ENCODE measurements at places on chromosomes 5 and 9.

GRCh38 chr5:65620021-65620420 lies 4.1 kb downstream of the TRIM23 start:
- H3K4me1 ChIP-seq = peaks cover 8% of the 10 kb centered on the region
- H3K27ac ChIP-seq = no peak overlapping the region
- DNase-seq = no peak
- no peaks in the 10 kb centered on the region for H3K27me3 ChIP-seq
- H3K36me3 ChIP-seq = no peaks in the 10 kb centered on the region
- no peak overlapping the region for H3K4me3 ChIP-seq

- H3K27ac ChIP-seq = no peak overlapping the region
- H3K36me3 ChIP-seq = peaks cover under 1% of the 10 kb centered on the region
- peaks cover 18% of the 10 kb centered on the region for H3K4me1 ChIP-seq
- H3K27me3 ChIP-seq = no peaks in the 10 kb centered on the region
- no peak overlapping the region for H3K4me3 ChIP-seq
- DNase-seq = no peak
Measured at GRCh38 chr9:137236936-137237421, 4.1 kb upstream of the TUBB4B start.

- no peaks in the 10 kb centered on the region for H3K36me3 ChIP-seq
- peak overlapping the region; percentile 86 for H3K4me3 ChIP-seq
- H3K27ac ChIP-seq = peak overlapping the region; percentile 91
- DNase-seq = peak; percentile 16
- no peaks in the 10 kb centered on the region for H3K27me3 ChIP-seq
- H3K4me1 ChIP-seq = peaks cover 86% of the 10 kb centered on the region
Measured at GRCh38 chr9:125889112-125889475, 141.9 kb downstream of the PBX3 start.

DNA sequence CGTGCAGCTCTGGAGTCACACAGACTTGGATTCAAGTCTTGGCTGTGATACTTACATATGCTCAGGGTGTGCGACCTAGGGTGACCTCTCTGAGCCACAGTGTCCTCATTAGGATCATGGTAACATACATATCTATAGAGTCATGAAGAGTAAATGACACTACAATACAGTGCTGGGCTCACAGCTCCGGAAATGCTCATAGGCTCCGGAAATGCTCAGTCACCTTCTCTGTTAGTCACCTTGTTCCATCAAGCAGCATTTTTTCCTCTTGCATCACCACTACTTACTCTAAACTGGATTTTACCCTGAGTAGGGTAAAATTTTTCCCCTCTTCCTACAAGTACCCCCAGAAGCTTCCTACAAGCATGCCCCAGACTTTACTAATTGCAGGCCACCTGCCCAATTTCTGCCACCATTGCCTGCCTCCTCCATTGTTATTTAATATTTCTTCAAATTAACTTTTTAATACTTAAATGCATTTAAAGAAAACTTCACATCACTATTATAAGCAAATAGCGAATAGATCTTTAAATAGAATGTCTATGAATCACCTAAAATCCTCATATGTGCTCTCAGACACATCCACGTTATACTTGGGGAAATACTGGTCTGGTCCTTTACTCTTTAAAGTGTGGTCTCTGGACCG lies 147.6 kb upstream of the SPRY4 start:
- no peak overlapping the region for H3K4me3 ChIP-seq
- H3K27ac ChIP-seq = no peak overlapping the region
- DNase-seq = no peak
- peaks cover 9% of the 10 kb centered on the region for H3K36me3 ChIP-seq
- no peaks in the 10 kb centered on the region for H3K27me3 ChIP-seq
- peaks cover 43% of the 10 kb centered on the region for H3K4me1 ChIP-seq

- DNase-seq = no peak
- H3K36me3 ChIP-seq = no peaks in the 10 kb centered on the region
- peaks cover 7% of the 10 kb centered on the region for H3K4me1 ChIP-seq
- H3K27ac ChIP-seq = no peak overlapping the region
- no peak overlapping the region for H3K4me3 ChIP-seq
Measured at GRCh38 chr9:133607381-133607780, 1.8 kb downstream of the FAM163B start.
